ENCODE measurements at places on chromosomes 2 and 18. TPM values are rescaled to one million over a fixed set of nuclear protein-coding genes. Genes with fewer than 3 reads are reported as not detected.

The C2orf81 gene
- total RNA-seq = 0.49 TPM

The TTC32 gene
- total RNA-seq = 12.6 TPM

The ATG16L1 gene
- 15.4 TPM for total RNA-seq

The REG3A gene
- not detected for total RNA-seq

The FAP gene
- 12.8 TPM for total RNA-seq

The DNAH7 gene
- 1.8 TPM for total RNA-seq

The CFAP53 gene
- total RNA-seq = not detected

The HTR2B gene
- 1.1 TPM for total RNA-seq

The LDLRAD4 gene
- total RNA-seq = not detected

The HOXD8 gene
- not detected for total RNA-seq

The MSTN gene
- total RNA-seq = not detected

The DTNA gene
- total RNA-seq = 2.4 TPM

The FBXO48 gene
- 0.49 TPM for total RNA-seq

The SOCS6 gene
- 13.2 TPM for total RNA-seq

The TNFAIP6 gene
- 49.1 TPM for total RNA-seq

The ACVR1C gene
- not detected for total RNA-seq

The DSG1 gene
- not detected for total RNA-seq

The CBLN2 gene
- not detected for total RNA-seq

The GAL3ST2 gene
- not detected for total RNA-seq

The DYNAP gene
- total RNA-seq = not detected

The COPS9 gene
- 180 TPM for total RNA-seq

The WNT6 gene
- not detected for total RNA-seq

The CCDC85A gene
- under 0.01 TPM for total RNA-seq

The CENPO gene
- 8.5 TPM for total RNA-seq

The BOLL gene
- total RNA-seq = not detected

The GALNT5 gene
- 4.2 TPM for total RNA-seq

The TLK1 gene
- total RNA-seq = 7.0 TPM

The CHRNG gene
- not detected for total RNA-seq

The PAX3 gene
- total RNA-seq = not detected

The SMAD7 gene
- 34.8 TPM for total RNA-seq

The TPO gene
- total RNA-seq = not detected

The CXCR2 gene
- total RNA-seq = not detected

The RMND5A gene
- total RNA-seq = 21.1 TPM

The ACMSD gene
- not detected for total RNA-seq

The MATN3 gene
- 0.49 TPM for total RNA-seq

The SULT1C4 gene
- total RNA-seq = not detected

The OR6B2 gene
- not detected for total RNA-seq

The MYL1 gene
- total RNA-seq = not detected

The ZNF521 gene
- total RNA-seq = 1.8 TPM

The XPO1 gene
- 70.3 TPM for total RNA-seq

The VAMP8 gene
- 2.2 TPM for total RNA-seq

Data from cardiac atrium fibroblast (primary cell).